ENCODE measurements at places on chromosomes 12 and 14.
A peak's percentile ranks its signal among the peaks of the same experiment; 100 is the strongest.

DNA sequence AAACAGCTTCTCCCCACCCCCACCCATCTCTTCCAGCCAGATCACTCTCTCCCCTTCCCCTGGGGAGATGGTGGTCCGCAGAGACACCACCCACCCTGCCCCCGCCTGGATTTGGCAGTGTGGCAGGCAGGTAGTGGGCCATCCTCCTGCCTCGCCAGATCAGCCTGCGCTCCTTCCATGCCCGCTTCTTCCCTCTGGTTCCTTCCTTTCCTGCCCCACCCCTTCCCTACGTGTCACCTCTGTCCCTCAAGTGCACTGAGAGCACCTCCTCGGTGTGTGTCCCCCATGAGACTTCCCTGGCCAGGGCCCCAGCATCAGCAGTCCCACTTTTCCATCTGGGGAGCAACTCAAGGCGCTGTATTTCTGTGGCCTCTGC is 632 bp downstream of the NYNRIN start:
- no peak for DNase-seq

- DNase-seq = no peak
Measured at GRCh38 chr12:87952850-87953249, 76.4 kb downstream of the C12orf50 start.

GRCh38 chr12:117076410-117077372 is 22.5 kb downstream of the TESC start:
- DNase-seq = no peak

DNA sequence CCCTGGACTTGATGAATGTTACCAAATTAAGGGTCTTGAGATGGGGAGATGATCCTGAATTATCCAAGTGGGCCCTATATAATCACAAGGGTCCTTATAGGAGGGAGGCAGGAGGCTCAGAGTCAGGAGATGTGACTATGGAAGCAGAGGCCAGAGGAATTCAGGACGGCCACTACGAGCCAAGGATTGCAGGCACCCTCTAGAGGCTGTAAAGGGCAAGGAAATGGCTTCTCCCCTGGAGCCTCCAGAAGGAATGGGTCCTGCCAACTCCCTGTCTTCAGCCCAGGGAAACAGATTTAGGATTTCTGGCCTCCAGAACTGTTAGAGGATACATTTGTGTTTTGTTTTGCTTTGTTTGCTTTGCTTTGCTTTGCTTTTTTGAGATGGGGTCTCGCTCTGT is 8.8 kb downstream of the BDKRB1 start:
- DNase-seq = no peak

- no peak for DNase-seq
Measured at GRCh38 chr14:69701291-69701690, 65.7 kb upstream of the SRSF5 start.

- DNase-seq = no peak
Measured at GRCh38 chr12:32051511-32052211, 55.0 kb upstream of the BICD1 start.

- no peak for DNase-seq
Measured at GRCh38 chr12:112182499-112182898, 57.1 kb downstream of the TRAFD1 start.

DNA sequence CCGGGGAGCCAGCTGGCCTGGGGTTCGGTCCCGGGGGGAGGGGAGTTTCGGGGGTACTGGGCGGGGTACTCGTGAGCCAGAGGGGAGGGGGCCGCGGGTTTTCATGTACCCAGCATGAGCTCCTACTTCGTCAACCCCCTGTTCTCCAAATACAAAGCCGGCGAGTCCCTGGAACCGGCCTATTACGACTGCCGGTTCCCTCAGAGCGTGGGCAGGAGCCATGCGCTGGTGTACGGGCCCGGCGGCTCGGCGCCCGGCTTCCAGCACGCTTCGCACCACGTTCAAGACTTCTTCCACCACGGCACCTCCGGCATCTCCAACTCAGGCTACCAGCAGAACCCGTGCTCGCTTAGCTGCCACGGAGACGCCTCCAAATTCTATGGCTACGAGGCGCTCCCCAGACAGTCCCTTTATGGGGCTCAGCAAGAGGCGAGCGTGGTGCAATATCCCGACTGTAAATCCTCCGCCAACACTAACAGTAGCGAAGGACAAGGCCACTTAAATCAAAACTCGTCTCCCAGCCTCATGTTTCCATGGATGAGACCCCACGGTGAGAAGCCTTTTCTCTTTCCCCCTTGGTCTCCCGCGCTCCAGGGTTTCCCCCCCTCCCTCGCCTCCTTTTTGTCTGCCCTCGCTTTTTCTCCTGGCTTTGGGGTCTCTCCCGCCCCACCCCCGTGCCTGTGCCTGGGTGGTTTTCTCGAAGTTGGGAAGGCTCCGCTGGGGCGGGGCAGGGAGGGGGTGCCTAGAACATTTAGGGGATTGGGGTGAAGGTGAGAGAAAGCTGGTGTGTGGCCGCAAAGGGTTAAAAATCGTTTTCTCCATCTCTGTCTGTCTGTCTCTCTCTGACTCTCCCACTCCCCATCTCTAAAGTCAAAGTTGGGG is 627 bp downstream of the HOXC8 start:
- DNase-seq = no peak

GRCh38 chr14:92677087-92677668 is 71.2 kb downstream of the LGMN start:
- no peak for DNase-seq

- DNase-seq = no peak
Measured at GRCh38 chr12:92859650-92860386, 69.3 kb downstream of the EEA1 start.

DNA sequence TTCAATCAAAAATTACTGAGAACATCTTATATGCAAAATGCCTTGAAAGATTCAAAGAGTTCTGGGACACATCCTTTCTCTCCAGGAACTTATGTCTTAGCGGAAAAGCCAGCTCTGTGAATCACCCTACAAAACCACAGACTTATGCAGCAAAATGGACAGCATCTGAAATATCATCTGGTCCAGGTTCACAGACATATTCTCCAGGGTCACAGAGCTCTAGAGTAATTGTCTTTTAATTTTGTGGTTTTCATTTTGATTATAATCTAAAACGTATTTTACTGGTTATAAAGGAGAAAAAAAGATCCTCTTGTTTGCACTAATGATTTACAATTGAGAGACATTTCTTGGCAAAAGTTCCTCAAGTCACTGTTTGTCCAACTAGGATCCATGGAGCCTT is 246.2 kb downstream of the MSRB3 start:
- no peak for DNase-seq

GRCh38 chr14:101709962-101710931 is 51.3 kb upstream of the PPP2R5C start:
- no peak for DNase-seq

- DNase-seq = no peak
Measured at GRCh38 chr12:117069101-117069797, 30.0 kb downstream of the TESC start.

- DNase-seq = no peak
Measured at GRCh38 chr12:106594447-106594846, 11.6 kb downstream of the RFX4 start.

DNA sequence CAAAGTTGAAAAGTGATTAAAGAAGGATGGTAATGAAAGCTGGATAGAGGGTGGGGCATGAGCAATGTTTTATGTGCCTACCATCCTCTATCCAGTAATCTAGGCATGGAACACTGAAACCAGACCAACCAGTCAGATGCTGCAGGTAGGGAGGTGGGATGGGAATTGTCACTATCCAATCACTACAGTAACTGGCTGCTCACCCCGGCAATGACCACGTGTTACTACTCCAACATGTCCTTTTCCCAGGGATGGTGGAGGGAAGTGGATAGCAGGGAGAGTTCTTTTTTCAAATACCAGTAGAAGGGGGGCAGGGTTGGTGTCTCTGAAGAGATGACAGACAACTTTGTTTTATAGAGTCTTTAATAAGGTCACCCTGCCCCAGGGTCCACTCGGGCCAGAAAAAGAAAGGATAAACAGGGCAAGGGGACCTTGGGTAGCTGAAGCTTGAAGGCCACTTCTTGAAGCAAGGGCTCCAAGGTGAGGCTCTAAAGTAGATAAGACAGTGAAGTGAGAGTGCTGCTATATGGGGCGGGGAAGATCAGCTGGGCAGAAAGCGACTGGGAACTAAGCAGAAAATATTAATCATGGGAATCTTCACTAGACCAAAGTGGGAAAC is 14.7 kb upstream of the CDH24 start:
- DNase-seq = no peak

DNA sequence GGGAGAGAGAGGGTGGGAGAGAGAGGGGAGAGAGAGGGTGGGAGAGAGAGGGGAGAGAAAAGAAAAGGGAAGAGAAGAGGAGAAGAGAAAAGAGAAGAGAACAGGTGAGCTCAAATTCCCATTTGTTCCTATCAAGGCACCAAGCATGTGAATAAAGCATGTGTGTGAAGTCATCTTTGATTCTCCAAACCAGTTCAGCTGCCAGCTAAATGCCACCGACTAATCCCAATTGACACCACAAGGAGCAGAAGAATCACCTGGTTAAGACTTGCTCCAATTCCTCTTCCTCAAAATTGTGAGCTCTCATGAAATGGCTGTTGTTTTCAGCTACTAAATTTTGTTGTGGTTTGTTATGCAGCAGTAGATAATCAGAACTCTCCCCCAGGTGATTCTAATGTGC is 188.9 kb downstream of the TMX1 start:
- DNase-seq = no peak

DNA sequence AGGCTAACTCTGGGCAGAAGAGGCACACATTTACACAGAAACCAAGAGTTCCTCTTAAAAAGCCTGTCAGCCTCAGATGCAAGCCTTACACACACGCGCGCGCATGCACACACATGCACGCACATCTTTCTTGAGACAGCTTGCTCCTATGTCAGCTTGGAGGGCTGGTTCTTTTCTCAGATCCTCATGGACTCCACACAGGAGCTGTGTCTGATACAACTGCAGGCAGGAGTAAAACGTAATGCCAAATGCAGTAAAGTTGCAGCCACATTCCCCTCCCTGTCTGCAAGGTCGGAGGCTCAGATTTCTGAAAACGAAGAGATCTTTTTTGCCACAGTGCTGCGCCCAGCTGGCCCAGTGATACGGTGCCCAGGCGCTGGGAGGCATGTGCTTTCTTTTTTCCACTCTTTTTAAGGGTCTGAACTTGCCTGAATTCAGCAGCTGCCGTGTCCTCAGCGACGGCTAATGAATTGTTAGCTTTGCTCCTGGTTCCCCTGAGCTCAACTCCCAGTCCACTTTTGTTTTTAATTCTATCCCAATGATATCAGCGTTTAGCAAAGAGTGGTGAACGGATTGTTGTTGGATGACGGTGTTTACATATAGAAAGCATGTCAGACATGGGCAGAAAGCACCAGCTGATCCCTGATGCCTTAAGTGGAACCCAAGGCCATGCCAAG is 72.9 kb upstream of the FOXN3 start:
- DNase-seq = no peak

GRCh38 chr12:22034709-22035506 is 11.1 kb upstream of the CMAS start:
- DNase-seq = no peak

DNA sequence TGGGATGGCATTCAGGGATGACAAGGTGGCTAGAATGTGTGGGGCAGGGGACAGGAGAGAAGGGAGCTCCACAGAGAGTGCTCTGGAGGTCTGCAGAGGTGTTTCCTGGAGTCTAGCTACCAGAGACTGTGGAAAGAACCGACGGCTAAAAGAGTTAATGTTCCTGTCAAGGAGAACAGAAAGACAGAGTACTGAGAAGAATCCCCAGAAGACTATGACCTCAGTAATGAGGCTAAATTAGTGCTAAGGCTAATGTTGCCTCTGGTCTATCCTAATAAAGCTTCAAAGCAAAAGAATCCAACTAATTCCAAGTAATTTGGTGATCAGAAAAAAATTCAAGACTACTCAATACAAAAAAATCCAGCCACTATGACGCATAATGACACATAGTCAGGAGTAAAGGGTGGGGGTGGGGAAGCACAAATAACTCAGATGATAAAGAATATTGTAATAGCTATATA is 44.7 kb downstream of the FERMT2 start:
- peak; percentile 71 for DNase-seq

- DNase-seq = no peak
Measured at GRCh38 chr14:69459122-69459521, 25.4 kb upstream of the PLEKHD1 start.

DNA sequence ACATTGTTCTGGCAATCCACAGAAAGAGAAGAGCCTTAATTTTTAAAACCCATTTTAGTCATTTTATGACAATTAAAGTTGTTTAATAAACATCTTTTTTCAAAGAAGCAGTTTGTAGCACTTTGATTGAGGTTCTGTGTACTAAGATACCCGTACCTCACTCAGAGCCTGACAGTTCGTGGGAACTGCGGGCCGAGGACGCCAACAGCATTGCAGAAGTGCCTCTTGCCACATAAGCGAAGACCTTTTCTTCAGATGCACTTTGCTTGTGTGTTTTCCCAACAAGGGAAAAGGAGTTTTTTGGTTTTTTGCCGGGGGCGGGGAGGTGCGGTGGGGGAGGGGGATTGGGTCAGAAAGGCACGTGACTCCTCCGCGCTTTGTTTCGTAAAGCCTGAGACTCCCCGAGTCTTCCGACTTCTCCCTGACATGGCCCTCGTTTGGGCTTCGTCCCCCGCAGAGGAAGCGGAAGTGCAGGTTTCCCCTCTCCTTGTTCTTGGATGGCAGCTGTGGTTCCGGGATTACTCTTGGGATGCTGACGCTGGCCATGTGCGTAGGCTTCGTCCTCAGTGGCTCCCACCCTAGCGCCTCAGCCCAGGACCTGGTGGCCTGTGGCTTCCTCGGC is 70.8 kb downstream of the WDR20 start:
- DNase-seq = no peak

DNA sequence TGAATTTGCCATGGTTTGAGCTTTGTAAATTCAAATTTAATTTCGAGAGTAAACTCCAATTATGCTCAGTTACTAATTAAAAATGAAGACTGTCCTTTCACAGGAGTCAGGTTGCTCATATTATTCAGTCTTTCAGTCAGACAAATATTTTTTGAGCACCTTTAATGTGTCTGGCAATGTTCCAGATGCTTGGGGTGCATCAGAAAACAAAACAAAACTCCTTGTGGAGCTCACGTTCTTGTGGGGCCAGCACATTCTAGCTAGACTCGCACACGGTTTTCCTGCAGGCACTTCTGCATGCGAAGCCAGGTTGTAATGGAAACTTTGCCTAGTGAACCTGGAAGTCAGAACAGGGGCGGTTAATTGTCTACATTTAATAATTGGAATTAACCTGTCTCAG is 64.0 kb upstream of the ATF1 start:
- DNase-seq = no peak

- DNase-seq = no peak
Measured at GRCh38 chr12:53325511-53326061, 4.2 kb upstream of the AAAS start.
